AG04449 (cell line): ENCODE measurements at places on chromosomes 16 and 17.

GRCh38 chr17:72430611-72431432 lies 310.0 kb downstream of the SOX9 start:
- no peak for DNase-seq

DNA sequence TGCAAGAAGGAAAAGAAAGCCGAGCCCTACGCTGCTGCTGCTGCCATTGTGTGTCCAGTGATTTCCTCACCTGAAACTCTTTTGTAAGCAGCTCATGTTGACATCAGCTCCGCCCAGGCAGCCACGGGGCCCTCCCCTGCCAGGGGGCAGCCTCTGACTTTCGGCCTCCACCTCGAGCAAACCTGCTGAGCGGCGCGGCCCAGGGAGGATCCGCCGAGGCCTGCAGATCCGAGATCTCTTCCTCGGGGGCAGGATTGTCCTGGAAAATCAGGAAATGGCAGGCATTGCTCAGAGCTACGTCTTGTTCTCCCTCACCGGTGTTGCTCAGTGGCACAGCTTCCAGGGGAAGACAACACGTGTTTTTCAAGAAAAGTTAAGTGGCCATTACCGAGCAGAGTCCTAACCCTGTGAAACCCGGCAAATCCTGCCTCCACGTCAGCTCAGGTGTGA lies 35.6 kb upstream of the ZNF750 start:
- DNase-seq: no peak

GRCh38 chr17:1120596-1121441 lies 59.0 kb downstream of the ABR start:
- no peak for DNase-seq

DNA sequence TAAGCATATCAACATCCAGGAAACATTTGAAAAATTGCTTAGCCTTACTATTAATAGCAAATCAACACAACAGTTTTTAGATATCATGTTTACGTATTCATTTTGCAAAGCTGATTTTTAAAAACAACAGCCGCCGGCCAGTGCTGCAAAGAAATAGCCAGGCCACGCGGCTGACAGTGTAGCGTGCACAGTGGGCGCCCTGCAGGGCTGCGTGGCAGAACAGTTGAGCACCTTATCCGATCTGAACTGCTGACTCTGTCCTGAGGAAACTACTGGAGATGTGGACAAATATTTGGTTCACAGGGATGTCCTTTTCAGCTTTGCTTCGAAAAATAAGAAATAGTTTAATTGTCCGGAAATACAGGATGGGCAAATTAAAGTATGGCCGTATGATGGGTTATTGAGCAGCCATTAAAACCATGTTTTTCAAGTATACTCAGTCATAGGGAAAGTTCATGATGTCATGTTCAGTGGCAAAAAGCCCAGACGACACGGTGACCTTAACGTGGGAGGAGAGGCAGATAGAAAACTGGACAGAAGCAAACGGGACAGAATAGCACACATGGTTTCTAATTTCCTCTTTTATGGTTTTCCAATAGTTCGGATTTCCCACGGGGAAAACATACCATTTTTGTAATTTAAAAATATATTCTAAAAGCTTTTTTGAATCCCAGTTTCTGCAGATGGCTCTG lies 52.4 kb upstream of the ENDOV start:
- DNase-seq: no peak

DNA sequence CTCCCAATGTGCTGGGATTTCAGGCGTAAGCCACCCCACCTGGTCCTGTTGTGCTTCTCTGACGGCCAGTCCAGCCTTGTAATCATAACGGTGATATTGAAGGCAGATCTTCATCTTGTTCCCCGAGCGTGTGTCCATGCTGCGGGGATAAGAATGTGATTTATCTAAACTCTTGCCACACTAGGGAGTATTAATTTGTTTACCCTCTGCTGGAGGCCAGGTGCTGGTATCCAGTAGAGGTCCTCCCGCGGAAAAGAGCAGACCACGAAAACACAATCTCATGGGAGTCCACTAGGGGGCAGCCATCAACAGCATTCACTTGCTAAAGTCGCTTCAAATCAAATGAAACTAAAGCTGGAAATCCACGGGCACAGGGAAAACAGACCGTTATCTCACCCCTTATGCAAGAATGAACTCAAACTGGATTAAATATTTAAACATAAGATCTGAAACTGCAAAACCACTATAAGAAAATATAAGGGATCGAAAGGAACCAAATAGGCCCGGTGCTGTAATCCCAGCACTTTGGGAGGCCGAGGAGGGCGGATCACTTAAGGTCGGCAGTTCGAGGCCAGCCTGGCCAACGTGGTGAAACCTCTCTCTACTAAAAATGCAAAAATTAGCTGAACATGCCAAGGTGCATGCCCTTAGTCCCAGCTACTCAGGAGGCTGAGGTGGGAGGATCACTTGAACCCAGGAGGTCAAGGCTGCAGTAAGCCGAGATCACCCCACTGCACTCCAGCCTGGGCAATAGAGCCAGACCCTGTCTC lies 22.3 kb upstream of the RBBP6 start:
- DNase-seq: peak; percentile 31

GRCh38 chr17:49795372-49795771 lies 6.9 kb downstream of the KAT7 start:
- DNase-seq: no peak

DNA sequence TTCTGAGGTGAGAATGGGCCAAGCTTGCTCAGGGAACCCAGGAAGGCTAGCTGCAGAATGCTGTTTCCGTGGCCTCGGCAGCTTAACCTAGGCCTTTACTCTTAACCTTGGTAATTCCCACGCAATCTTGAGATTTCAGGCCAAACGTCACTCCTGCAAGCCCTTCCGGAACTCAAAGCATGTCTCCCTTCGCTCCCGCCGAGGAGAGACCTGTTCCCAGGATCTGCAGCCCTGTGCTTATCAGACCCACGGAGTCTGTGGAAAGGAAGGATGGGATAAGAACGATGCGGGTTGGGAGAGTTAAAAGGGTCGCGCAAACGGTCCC lies 524 bp upstream of the ZFP3 start:
- DNase-seq: no peak

DNA sequence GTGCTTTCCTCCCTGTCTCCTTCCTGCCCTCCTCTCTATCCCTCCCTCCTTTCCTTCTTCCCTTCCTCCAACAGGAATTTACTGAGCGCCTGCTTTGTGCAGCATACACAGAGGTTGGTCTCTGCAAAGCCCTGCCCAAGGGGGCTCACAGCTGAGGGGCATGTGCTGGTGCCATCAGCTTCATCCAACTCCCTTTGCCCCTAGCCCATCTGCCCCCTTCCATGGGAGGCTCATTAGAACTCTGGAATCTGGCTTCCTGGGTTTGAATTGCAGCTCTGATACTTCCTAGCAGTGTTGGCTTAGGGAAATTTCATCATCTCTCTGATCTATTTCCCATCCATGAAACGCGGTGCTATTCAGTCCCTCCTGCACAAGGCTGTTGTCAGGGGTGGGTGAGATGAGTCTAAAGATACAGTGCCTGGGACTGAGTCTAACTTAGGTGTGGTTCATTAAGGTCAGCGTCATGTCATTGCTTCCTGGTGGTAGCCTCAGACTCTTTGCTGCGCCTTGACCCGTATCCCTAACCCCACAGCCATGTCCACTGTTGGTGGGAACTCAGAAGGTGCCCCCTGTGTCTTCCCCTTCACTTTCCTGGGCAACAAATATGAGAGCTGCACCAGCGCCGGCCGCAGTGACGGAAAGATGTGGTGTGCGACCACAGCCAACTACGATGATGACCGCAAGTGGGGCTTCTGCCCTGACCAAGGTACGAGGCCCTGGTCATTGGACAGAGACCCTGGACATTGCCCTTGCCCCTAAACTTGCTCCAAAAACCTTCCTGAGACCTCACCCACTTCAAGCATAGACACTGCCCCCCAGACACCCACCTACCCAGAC lies 10.3 kb downstream of the MMP2 start:
- no peak for DNase-seq

- DNase-seq: no peak
Observed at GRCh38 chr16:53061701-53062159, 6.9 kb downstream of the CHD9 start.

DNA sequence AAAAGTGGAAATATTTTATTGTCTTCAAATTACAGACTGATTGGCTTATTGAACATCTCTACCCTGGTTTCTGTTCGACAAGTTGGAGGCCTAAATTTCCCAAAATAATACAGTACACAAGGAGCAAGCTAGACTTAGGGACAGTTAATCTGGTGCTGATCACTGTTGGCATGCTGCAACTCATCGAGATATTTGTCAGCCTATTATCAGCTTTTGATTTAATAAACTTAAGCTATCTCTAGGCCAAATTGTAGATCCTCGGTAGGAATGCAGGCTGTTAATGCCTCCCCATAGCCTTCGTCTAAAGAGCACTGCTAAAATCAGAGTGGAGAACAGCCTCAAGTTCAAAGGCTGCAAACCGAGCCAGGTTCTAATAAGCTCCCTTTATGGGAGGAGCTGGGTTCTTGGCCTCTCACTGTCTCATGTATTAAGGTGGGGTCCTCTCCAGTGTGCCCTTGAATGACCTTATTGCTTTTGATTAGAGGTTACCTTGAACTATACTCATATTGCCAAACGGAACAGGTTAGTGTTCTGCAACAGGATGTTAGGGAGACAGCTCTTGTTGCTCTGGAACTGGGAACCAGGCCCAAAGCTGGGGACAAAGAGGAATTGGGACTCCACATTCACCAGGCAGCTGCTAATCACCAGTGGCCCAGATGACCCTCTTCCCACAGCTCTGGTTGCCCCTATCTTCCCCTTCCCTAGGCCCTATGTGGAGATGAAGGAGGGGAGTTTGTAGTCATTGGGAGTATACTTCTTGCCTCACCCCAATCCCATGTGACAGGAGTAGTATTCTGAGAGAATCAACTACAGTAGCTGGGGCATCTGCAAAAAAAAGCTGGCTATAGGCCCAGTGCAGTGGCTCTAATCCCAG lies 69.5 kb upstream of the NOL11 start:
- DNase-seq: no peak
